ENCODE measurements at places on chromosomes 11 and 22.

DNA sequence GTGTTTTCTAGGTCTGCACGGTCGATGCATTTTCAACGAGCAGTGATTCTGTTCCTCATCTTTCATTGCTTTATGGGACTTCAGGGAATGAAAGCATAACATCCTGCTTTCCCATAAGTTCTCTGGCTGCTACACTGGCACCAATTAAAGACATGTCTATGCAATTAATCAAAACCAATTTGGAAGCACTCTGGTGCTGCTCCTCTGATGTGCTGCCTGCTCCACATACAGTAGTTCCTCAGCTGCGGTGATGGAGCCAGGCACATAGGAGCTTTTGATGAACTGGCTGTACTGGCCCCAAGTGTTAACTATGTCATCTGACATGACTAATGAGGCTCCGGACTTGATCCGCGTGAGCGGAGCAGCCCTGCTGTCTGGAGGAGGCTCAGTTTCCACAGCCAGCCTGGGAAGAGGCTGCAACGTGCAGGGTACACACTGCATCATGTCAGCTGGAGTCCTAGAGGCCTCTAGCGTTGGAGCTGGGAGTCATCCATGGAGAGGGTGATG, 29.8 kb downstream of the GVQW3 start:
- no peak for DNase-seq

DNA sequence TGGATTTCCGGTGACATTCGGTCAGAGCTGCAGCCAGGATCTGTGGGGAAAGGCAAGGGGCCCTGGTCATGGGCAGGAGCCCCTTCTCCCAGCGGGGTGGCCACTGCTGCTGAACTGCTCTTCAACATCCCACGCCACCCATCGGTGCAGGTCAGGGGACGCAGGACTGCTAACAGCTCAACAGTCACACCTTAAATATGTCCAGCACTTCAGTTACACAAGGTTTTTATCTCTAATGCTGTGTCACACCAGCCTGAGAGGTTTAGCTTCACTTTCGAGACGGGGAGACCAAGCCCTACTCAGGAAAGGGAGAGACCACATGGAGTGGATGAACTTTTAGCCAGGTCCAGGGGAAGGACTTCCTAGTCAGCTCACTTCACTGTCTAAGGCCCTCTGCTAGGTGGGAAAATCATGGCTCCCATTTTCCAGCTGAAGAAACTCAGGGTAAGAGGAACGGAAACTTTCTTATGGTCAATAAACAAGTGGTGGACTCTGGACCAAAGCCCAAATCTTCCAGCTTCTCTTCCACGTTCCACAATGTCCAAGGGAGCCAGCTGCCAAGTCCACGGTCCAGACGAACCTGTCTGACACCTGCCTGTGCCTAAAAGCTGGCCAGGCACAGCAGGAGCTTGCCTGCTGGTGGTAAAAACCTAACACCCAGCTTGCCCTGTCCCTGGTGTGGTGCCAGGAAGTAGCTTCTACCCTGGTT, 21.0 kb upstream of the CHADL start:
- DNase-seq: no peak

DNA sequence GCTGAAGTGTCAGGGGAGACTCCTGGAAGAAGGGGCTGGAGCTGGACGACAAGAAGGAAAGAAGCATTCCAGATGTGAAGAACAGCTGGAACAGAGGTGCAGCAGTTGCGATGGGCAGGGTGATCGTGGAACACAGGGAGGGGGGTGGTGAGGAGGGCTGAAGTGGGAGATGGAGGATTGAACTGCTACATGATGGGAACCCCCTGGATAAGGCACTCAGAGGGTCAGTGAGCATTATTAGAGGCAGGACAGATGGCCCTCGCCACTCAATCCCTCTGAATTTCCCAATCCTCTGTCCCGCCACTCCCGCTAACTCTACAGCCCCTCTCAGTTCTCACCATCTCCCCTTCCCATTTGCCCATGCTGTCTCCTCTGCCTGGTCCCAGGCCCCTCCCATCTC, 14.0 kb downstream of the SERPINH1 start:
- no peak for DNase-seq

GRCh38 chr11:44219830-44220796, 89.8 kb downstream of the ALX4 start:
- DNase-seq: no peak

- peak; percentile 38 for DNase-seq
These were observed 220.4 kb upstream of the RAG2 start for GRCh38 chr11:36818410-36818809.

- no peak for DNase-seq
These were observed 20.9 kb downstream of the LIMK2 start for GRCh38 chr22:31233001-31233400.

DNA sequence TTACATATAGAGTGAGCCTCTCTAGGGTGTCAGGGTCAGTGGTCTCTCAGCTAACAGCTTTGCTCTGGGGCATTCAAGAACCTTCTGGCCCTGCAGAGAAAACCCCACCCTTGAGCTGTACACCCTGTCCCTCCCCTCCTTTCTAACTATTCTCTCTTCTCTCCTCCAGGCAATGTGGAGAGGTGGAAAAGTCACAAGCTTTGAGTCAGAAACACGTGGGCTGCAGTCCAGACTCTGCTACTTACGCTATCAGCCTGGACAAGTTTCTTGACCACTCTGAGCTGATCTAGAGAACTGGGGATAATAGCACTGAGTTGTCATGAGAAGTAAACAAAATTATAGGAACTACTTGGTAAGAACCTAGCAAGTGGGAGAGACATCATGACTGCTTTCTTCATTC, 10.7 kb upstream of the FAM83F start:
- no peak for DNase-seq

DNA sequence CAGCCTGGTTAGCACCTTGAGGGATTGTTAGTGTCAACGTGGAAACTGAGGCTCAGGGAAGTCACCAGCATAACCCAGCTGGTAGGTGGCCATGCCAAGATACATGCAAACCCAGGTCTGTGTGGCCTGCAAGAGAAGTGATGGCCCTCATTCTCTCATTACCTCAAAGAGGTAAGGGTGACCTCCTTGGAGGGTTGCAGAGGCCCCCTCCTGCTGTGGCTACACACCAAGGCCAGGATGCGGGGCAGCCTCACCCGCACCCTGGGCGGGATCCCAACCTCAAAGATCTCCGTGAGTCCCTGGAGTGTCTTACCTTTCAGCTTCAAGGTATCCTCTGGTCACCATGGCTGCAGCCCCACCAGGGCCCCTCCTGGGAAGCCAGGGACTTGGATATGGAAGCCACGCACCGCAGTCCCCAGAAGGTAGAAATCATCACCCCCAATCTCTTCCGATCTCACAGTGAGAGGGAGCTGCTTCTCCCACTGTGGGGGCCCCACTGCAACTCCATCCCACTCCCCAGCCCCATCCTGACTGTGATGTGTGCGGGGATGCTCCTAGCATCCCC, 95.4 kb downstream of the MORC2 start:
- DNase-seq: no peak

DNA sequence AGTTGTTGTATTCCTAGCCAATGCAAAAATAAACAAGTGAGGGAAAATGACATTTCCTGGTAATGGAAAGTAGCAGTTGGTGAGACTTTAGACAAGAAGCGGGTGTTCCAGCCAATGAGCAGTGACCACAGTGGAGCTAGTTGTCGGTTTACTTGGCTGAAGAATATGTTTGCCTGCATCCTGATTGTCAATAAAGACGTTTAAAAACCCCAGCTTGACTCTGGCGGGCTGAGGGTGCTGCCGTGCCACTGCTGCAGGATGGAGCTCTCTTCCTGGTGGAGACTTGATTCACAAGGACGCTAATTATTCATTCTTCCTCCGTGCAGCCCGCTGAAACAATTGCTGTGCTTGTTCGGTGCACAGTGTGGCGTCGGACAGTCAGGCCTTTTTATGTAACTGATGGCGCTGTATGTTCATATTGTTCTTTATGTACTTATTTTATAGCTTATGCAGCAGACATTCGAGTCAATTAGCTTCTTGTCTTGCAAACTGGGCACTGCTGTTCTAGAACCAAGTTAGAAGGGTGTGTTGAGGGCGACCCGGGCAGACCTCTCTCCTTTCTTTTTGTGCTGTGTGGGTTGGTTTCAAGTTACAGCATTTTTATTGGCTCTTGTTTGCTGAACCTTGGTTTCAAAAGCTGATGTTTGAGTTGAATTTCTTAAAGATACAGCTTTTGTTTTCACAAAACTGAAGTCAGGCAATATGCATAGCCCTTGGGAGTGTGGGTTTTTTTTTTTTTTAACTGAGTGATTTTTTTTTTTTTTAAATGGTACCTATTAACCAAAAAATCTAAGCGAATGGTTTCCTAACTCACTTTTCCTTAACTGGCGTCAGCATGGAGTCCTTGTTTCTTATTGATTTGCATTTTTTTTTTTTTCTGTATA, 153.9 kb downstream of the TEAD1 start:
- no peak for DNase-seq

DNA sequence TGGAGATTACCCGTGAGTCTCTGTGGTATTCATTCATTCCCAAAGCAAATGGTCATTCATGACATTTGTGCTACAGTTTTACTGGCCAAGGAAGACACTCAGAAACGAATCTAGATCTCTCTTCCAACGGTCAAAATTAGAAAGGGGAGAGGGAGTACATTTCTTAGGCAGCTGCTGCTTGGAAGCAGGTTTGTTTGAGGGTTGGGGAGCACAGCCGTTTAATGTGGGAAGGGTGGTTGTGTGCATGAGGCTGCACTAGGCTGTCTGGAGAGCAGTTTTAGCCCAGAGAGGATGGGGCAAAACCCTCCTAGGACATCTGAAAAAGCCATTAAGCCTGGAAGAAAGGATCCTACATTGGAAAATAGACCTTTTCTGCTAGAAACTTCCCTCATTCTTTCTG, 29.7 kb upstream of the TIMP3 start:
- no peak for DNase-seq

GRCh38 chr11:125379981-125380380, 116.1 kb downstream of the FEZ1 start:
- DNase-seq: no peak

GRCh38 chr11:78943841-78944240, 369.2 kb upstream of the NARS2 start:
- no peak for DNase-seq

- no peak for DNase-seq
These were observed 48.4 kb upstream of the C11orf58 start for GRCh38 chr11:16690086-16690485.

- no peak for DNase-seq
These were observed 76.0 kb upstream of the GRK3 start for GRCh38 chr22:25488244-25489020.

GRCh38 chr11:4547416-4547815, 2.4 kb downstream of the OR52M1 start:
- DNase-seq: no peak

DNA sequence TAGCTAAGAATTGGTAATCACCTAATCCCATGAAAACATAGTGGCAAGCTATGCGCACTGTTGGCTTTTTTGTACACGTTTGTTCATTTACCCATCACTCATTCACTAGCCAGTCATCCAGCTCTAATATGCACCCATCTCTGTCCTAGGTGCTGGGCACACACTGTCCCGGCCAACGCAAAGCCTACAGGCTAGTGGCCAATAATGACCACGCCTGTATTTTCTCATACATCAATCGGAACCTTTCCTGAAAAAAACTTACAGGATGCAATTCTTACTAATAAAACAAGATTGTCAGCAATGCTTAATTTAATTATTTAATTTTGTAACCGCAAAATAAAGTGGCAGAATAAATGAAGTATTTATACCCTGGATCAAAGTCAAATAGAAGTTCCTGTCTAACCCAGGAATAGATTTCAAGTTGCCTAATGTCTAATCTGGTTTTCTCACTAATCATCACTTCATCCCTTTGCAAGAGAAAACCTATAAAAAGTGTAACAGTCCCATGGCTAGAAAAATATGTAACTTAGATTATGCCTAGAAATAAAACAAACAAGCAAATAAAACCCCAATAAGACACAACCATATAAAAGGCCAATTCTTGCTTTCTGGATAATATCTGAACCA, 143.3 kb upstream of the BLID start:
- no peak for DNase-seq

DNA sequence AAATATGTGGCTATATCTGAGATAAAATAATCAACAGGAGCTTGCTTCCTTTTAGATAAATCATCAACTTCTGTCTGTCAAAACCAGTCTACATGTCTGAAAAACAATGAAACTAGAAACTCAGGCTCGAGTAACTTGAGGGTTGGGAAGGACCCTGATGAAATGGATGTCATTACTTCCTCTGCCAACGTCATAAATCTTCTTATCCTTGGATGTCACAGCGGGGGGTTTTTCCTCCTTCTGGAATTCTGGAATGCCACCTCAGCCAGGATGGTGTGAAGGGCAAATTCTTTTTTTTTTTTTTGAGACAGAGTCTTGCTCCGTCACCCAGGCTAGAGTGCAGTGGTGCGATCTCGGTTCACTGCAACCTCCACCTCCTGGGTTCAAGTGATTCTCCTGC, 13.4 kb downstream of the LGR4 start:
- DNase-seq: no peak

- no peak for DNase-seq
These were observed 861.6 kb downstream of the METTL15 start for GRCh38 chr11:28969832-28970231.

DNA sequence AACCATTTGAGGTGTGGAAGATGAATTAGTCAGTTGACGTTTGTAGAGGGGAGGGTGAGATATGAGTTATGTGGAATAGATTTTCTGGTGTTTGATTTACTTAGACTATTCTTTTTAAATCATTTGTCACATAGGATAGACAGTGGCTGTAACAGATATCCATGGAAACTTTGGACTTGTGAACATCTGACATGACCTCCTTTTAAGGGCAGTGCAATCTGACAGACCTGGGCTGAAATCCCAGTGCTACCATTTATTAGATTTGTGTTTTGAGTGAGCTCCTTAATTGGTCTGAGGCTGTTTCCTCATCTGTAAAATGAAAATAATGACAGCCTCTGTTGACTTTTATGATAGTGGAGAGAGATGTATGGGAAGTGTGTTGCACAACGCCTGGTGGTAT, 159.9 kb downstream of the TEAD1 start:
- no peak for DNase-seq

GRCh38 chr22:45470871-45471270, 31.8 kb upstream of the FBLN1 start:
- no peak for DNase-seq

DNA sequence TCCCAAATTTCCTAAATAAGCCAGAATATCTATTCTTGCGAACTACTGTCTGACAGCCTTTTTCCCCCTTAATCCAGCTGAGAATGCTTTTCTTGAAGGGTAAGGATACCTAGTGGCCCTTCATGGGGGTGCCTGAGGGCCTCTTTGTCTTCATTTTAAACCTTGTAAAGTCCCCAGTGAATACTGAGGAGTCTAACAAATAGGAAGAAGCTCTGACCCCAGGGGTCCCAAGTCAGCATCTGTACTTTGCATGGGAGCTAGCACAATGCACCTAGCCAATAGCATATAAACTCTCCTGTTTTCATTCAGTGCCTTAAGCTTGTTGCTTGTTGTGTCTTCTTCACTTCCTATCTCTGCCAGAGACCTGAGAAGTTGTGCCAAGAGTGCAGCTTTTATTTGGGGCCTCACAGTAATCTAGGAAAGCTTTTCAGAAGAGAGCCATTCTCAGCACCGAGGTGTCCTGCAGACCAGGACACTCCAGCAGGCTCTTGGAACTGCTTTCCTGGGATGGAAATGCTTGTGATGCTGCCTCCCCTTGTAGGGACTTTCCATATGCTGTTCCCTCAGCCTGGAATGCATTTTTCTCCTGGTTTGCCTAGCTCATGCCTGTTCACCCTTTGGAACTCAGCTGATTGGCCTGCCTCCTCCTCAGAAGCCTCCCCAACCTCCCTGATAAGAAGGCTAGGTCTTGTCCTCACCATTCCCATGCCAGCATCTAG, 37.2 kb downstream of the BMAL1 start:
- DNase-seq: no peak

- DNase-seq: no peak
These were observed 84.2 kb downstream of the FBXO7 start for GRCh38 chr22:32558681-32559355.

Measured in NAMALWA (cell line).